ENCODE measurements at places on chromosomes 12 and 14.

DNA sequence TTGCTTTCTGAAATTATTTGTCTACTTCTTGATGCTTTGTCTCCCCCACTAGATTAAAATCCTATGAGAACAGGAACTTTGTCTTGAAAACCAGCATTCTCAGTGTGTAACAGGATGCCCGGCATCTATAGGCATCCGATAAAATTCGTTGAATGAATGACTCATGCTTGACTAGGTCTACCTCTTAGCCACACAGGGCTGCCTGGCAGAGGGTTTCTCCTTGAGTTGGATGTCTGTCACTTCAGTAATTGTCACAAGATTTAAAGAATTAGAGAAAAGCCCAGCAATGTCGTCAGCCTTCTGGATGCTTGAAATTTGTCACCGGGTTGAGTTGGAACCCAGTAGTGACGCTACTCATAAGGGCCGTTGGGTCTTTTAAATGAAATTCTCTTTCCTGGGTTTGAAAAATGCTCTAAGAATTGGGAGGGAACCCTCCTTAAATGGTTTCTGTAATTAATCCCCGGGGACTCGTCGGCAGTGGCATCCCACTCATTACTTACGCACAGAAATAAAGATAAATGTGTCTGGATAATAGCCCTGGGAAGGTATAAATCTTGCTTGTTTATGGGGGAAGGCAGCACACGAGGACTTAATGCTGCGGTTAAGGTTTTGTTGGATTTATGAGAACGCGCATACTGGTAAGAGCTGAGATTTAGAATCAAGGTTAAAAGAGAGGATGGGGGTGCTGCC is 194.1 kb downstream of the AACS start:
- no peak for DNase-seq

DNA sequence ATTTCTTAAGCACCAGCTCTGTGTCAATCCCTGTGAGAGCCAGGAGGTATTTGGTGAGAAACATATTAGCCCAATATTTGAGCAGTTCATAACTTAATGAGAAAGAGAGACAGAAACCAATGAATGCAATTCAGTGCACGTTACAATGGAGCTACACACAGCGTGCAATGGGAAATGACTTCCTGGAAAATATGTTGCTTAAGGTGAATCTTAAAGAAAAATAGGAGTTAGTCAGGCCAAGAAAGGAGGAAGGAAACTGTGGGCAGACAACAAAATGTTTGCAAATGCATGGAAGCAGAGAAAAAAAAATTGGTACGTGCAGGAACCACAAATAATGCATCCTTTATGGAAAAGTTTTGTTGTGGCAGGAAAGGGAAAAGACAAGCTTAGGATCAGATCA is 481.7 kb downstream of the BCAT1 start:
- no peak for DNase-seq

DNA sequence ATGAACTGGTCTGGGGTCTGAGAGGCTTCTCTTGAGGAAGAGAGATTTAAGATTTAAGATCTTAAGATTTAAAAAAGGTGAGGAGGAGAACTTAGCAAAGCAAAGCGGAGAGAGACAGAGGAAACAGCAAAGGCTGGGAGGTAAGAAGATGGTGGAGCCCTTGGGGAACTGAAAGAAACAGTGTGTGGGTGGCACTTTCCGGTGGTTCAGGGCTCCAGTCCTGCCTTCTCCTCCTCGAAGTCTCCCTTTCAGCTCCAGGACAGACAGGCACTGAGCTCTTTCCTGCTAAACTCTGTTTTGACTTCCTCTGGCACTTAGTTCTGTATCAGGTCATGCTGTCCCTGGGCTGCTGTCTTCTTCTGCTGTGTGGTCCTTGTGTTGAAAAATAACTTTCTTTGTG is 298.7 kb upstream of the SRRM4 start:
- no peak for DNase-seq

DNA sequence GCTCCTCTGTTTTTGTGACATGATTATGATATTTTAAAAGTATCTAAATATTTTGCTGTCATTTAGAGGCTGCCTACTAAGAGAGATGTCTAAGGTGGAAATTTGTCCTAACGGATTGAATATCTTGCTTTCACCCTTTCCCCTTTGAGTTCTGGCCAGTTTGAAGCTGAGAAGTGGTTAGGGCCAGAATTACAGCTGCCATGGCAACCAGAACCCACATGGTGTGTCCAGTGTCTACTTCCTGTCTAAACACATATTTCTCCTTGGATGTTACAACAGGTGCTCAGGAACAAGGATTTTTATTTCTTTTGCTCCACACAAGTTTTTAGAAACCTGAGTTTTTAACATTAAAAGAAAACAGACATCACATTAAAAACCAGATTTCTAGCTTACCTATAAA is 335.1 kb upstream of the OR4E1 start:
- DNase-seq = no peak

DNA sequence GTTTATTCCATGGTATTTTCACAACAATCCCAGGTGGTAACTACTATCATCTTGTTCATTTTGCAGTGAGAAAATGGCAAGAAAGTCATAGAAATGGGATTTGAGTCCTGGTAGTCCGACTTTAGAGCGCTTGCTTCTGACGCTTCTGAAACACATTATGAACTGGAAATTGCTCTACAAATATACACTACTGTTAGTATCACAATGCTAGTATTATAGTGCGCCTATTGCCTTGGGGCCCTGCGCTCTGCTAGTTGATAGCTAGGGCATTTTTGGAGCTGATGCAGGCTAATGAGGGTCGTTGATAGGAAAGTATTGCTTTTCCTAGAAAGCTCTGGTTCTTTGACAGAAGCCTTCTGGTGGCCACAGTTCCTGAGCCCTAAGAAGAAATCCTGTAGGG is 61.0 kb downstream of the ETV6 start:
- no peak for DNase-seq

- DNase-seq = no peak
Measured at GRCh38 chr12:71214511-71215285, 56.9 kb upstream of the TSPAN8 start.

GRCh38 chr12:75606956-75607355 is 95.5 kb upstream of the KRR1 start:
- DNase-seq = no peak

- DNase-seq = no peak
Measured at GRCh38 chr12:9732921-9733461, at the start of gene CLECL1. Gene CLECL1 (minus strand): TSS chr12:9733097.

DNA sequence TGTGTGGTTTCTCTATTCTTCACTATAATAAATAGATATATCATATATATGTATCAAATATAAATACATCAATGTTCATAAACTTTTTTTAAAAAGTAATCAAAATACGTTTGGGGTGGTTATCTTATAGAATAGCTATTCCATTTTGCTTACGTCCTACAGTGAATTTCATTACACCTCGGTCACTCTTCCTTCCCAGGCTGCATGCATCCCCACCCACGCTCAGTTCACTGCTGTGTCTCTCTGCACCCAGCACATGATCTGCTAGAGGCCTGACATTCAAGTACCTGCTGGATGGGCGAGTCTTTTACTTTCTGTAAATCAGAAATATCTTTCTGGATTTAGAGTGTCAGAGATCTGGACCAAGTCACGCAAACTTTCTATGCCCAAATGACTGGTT is 3.6 kb downstream of the STX2 start:
- no peak for DNase-seq

DNA sequence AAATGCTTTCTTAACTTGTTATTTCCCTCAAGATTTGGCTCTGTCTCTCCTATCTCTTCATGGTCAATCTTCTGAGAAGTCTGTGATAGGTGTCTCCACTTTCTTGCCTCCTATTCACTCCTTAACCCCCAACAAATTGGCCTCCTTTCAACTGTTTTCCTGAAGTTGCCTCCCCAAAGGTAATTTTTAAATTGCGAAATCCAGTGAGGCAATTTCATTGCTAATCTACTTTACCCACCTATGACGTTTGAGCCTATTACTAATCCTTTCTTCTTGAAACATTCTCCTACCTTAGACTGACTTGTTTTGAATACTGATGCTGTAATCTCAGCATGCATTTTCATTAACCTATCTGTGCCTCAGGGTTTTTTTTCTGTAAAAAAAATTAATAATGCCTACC is 6.0 kb upstream of the KCNH5 start:
- no peak for DNase-seq

DNA sequence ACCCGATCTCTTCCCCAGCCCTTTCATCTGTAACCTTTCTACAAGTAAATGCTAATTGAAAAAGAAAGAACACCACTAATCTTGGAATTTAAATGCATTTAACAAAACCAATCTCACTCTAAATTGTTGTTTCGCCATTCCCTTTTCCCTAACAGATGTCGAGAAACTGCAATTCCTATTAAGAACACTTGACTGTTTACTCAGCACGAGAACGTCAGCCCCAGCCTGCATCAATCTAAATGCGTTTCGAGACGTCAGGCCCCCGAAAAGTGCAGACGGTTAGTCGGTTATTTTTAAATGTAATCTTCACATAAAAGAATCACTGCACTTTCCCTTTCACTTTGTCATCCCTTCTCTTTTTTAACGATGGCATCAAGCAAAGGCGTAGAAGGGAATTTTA is 837.6 kb downstream of the VRK1 start:
- DNase-seq = peak; percentile 38

DNA sequence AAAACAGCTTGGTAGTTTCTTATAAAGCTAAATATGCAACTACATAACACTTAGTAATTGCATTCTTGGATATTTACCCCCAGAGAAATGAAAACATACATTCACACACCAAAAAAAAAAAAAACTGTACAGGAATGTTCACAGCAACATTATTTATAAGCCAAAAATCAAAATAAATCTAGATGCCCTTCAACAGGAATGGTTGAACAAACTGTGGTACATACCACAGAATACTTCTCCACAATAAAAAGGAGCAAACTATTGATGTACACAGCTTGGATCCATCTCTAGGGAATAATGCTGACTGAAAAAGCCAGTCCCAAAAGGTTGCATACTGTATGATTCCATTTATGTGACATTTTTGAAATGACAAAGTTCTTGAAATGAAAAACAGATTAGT is 62.1 kb upstream of the SLC38A4 start:
- no peak for DNase-seq

DNA sequence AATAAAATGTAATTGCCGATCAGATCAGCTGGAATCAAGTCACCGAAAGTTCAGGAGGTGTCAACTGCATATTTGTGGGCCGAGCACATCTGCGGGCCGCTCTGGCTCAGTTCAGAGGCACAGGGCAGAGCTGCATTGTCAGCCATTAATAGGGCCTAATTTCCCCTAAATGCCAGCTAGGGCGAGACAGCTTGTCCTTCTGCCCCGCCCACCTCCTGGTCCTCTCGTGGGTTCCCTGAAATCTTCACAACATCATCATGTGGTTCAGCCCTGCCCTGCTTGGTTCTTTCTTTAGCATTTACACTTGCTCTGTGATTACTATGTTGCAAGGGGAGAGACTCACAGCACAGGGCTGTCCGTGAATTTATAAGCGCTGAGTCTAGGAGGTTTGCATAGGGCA is 148.9 kb downstream of the CHST11 start:
- no peak for DNase-seq

- DNase-seq = peak; percentile 59
Measured at GRCh38 chr12:108856428-108857157, 790 bp downstream of the SSH1 start.

- no peak for DNase-seq
Measured at GRCh38 chr12:59583003-59583712, 12.7 kb upstream of the SLC16A7 start.

DNA sequence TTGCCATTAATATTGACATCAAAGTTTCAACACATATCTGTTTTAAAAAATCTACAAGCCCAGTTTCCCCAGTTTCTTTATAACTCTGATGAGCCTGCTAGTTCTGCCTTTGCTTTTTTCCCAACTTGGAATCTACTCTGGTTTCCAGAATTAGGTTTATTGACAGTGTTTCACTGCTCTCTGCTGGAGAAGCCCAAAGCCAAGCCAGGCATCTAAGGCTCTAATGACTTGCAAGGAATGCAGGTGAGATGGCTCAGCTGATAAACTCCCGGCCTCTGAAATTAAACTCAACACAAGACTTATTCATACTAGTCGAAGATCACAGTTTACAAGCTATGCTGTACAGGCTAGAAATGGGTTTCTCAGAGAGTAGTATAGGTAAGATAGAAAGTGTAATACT is 54.3 kb downstream of the HMGA2 start:
- no peak for DNase-seq

- peak; percentile 74 for DNase-seq
Measured at GRCh38 chr12:124921200-124922031, 7.0 kb upstream of the UBC start.

DNA sequence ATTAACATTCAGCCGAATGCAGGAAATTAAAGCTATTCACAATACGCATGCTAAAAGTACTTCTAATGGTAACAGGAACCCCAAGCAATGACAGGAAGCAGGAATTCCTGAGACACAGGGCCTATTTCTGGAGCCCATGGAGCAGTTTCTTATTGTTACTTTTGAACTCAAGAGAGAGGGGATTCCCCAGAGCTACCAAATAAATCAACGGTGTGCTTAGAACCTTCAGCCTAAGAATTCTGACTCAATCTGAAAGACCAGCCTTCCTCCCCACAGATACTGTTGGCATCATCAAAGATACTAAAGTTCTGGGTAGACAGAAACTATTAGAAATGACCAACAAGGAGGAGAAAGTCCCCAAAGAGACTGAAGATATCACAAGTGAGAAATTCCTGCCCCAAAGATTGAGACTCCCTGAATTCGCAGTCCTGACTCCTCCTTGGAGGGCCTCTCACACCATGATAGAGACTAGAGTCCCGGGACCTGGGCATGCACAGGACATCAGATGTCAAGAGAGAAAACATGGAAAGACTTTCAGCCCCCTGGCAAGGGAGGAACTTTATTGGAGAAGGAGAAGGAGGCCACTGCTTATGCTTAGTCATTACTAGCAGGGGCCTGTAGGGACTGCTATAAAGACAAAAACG is 32.7 kb downstream of the RTRAF start:
- no peak for DNase-seq

GRCh38 chr12:113471619-113472171 is at the start of gene LHX5:
Gene LHX5 (minus strand): TSS chr12:113471871. CDS start chr12:113471498, 373 bp downstream.
- no peak for DNase-seq

DNA sequence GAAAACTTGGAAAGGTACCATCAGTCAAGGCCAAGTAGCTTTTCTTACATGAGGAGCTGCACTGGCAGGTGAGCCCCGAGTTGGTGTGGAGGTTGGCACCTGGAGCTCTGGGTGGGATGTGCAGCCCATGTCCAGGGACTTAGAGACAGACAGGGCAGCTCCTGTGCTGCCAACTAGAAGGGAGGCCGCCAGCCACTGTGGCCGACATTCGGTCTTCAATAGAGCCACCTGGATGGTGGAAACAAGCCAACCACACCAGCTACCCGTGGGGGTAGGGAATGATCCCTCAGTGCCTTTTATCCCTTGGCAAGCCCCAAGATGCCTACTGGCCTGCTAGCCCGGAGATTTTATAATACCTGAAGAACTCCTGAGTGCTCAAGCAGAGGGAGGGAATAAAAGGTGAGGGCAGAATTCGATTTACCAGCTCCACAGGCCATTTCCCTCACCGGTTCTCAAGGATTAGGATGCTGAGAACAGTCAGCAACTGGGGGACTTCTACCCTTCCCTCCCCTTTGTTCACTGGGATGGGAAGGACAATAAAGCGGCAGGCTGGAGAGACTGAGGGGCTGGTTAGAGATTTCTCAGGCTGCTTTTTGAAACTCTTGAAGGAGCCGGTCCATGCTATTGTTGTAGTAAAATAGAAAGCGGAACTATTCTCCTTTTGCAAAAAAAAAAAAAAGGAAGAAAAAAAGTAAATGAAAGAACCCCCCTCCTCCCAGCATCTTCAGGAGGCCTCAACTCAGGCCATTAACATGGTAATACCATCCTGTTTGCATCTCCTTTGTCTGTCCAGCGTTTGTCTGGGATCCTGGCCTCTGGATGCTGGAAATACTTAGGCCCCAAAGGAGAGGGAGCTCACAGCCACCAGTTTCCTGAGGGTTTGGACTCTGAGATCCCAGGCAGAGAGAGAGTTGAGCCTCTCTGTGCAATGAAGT is 321.6 kb downstream of the ZFP36L1 start:
- DNase-seq = no peak

- no peak for DNase-seq
Measured at GRCh38 chr14:43338713-43339112, 1168.4 kb downstream of the FSCB start.

All from CD4-positive, alpha-beta memory T cell (primary cell).